Epithelial cell of prostate (primary cell): ENCODE measurements at places on chromosomes 13 and 19.

DNA sequence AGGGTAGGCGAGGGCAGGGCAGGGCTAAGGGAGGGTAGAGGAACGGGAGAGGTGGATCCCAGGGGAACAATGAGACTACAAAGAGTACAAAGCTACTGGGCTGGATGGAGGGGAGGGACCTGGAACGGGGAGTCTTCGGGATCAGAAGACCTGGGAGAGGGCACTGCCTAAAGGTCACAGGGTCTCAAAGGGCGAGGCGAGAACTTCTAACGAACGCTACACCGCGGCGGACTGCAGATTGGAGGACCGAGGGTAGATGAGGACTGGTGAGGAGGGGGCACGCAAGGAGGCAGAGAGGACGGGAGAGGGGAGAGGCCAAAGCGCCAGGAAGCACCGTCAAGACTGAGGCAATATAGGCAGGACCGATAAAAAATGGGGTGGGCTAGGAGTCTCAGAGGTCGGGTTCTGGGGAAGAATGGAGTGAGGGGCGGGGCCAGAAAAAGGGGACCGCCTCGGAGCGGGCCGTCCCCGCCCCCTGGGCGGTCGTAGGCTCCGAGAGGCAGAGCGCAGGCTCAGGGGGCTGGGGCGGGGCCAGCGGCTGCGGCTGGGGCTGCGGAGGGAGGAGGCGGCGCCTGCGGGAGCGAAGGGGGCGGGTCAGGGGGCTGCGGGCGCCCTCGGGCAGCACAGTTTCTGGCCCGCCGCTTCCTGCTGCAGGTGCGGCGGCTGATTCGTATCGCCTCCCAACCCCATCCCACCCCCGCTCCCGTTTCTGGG lies 1.3 kb upstream of the KCNC3 start:
- no peak for DNase-seq

GRCh38 chr13:54486421-54487166 lies 1458.0 kb downstream of the OLFM4 start:
- DNase-seq: no peak

DNA sequence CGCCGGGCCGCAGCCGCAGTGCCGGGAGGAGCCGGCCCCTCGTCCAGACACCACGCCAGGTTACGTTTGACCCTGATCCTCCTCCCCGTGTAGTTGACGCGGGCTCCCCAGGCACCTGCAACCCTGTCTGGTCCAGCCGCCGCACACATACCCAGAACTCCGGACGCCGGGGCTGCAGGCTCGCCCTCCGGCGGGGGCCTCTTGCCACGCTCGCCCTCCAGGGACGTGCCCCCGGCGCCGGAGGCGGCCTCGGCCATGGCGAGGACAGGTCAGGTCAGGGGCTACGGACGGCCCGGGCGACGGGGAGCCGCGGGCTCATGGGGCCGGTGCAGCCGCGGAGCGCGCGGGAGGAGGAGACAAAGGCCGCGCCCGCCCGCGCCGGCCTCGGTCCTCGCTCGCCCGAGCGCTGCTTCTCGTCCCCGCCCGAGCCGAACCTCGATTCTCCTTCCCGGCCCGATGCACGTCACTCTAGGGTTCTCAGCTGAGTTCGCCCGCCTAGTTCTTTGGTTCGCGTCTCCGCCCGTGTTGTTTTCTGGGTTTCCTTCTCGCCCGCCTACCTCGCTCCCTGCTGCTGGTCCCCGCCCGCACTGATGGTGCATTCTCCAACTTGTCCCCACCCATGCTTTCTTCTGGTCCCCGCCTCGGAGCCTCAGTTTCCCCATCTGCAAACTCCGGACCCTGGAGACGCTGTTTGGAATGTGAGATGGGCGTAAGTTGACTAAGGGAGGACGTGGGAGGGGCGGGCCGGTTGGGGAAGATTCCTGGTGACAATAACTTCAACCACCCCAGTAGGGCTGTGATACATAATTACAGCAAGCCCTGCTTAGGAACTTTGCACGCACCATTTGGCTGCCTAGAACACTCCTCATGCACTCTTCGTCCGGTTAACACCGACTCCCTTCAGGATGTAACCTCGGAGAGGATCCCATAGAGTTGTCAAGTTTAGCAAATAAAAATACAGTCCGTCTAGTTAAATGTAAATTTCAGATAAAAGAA lies at the start of gene ANO8:
ANO8 (minus strand) TSS at position 442 of the 996 bp plus-strand sequence; CDS start at position 257, 185 bp downstream.
- peak; percentile 99 for DNase-seq

GRCh38 chr13:97306645-97307044 lies 84.5 kb downstream of the MBNL2 start:
- no peak for DNase-seq

GRCh38 chr19:8167985-8168384 lies 18.6 kb upstream of the FBN3 start:
- no peak for DNase-seq

DNA sequence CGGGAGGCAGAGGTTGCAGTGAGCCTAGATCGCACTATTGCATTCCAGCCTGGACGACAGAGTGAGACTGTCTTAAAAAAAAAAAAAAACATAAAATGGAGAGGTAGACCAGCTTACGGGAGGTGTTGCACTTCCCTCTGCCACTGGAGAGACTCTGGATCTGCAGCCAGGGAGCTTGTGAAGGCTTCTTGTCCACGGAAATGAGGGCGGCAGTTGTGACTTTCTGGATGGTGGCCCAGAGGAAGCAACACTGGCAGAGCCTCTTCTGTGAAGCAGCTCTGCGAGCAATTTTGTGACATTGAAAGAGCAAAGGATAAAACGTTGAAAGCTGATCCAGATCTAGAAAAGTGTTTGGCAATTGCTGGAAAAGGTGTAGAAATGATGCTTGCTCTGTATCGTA lies 10.4 kb downstream of the SPINT2 start:
- no peak for DNase-seq

GRCh38 chr19:36482876-36483275 lies 6.5 kb downstream of the ZNF566 start:
- DNase-seq: peak; percentile 29

- DNase-seq: no peak
Measured at GRCh38 chr13:30711375-30711774, 24.0 kb upstream of the ALOX5AP start.

DNA sequence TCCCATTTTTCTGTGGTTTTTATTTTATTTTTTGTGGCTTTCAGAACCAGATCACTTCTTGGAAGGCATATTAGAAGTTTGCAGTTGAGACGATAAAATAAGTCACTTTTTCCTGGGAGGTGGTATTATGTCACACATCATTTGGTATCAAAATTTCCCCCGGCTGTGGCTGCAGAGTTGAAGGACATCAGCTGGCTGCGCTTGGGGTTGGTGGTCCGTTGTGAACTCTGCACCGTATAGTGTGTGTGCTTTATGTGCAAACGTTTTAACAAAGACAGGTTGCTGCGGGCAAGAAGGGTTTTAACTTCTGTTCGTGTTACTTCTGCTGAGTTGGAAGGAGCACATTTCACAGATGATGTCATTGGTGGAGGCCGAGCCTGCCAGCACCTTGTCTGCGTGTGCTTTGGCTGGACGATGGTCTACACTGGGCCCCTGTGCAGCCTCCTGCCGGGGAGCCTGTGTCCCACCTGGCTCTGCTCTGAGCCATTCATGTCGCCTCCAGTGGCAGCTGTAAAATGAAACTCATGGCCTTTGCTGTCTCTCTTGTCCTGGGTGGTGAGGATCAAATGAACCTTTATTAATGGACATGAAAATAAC lies 9.6 kb downstream of the ATP11A start:
- no peak for DNase-seq

GRCh38 chr13:27917121-27917947 lies 2.5 kb upstream of the PDX1 start:
- DNase-seq: no peak

GRCh38 chr19:858284-858683 lies 1.2 kb upstream of the CFD start:
- no peak for DNase-seq

GRCh38 chr13:107960301-107960700 lies 255.0 kb downstream of the LIG4 start:
- DNase-seq: no peak

DNA sequence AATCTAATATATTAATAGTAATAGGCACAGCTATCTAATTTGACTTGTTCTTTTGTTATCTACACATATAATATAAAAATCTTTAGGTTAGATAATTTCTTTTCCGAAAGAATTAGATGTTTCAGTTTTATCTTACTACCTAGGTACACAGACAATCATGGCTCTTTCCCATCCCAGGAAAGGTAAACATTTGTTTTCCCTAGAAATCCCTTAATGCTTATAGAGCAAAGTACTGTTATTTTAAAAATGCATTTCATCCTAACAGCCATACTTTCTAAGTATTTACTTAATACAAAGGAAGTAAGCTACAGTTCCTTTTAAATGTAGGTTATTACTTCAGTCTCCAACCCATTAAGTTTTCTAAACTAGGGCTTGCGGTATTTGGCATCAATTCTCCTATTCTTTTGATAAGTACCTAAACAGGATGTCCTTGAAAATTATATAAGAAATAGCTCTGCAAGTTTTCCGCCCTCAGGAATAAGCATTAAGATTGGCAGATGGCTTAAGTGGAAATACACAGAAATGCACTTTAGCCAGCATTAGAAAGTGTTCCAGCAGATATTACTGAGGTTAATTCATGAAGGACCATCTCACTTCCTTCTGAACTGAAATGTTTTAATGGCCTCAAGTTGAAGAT lies 616.2 kb upstream of the SPRY2 start:
- DNase-seq: no peak

GRCh38 chr19:33868788-33869412 lies 72.2 kb downstream of the KCTD15 start:
- DNase-seq: no peak

DNA sequence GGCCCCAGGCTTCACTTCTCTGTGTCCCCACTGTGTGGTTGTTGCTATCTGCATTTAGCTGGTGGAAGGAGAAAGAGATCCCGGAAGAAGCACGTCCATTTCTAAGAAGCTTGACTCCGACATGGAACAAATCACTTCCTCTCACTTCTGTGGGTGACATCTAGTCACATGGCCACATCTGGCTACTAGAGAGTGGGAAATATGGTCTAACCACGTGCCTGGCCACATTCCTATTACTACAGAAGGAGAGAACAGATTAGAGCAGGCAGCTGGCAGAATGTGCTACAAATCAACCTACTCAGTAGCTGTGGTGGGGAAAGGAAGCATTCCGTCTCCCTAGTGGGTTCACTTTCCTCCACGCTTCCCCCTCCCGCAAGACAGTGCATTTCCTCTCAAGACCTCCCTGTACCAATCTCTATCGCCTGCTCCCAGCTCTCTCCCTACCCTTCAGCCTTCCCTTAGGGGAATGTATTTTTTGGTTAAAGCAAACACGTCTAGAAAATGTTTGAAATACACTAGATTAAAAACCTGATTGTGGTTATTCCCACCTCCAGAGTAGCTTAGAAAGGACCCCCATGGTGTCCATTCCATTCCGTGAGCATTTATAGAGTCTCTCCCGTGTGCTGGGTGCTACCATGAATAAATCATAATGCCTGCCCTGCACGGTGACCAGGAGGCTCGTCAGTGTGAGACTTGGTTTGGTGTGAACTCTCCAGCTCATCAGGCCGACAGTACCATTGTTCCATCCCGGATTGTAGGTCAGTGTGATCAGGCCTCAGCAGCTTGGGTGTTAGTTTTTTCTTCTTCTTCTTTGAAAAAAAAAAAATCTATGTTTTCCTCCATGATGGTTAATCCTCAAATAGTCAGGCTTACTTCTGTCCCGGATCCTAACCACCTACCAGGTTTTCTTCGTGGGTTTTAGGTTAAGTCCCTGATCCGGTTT lies 8.0 kb upstream of the AMER2 start:
- no peak for DNase-seq

DNA sequence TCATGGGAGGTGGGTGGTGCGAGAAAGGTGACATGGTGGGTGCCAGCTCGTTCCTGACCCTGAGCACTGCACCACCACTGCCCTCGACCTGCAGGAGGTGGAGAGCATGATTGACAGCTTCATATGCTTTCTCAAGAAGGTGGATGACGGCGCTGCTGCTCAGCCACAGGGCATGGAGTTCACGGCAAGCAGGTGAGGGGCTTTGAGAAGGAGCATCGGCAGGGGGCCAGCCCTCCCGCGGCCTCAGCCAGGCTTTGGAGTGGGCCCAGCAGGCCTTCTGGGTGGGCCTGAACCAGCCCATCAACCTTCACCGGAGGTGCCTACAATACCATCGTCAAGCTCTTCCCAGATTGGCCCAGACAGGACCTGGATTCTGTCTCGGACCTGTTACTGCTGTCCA lies 18.9 kb upstream of the ZNF14 start:
- no peak for DNase-seq

DNA sequence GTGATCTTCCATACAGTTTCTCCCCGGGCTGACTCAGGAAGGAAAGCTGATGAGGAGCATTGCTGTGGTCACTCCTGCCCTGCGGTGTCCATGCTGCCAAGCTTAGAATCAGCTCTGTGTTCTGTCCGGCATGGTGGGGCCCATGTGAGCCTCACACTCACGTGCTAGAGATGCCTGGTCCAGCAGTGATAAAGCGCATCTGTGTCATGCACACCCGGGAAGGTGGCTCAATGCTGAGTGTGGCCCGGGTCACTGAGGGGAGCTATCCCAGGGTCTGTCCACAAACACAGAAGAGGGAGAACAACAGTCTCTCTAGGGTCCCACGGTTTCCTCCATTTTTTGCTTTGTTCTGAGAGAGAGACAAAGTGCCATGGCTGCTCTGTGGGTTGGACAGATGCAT lies 3.5 kb upstream of the LILRB1 start:
- no peak for DNase-seq

GRCh38 chr19:5001615-5002014 lies 32.7 kb downstream of the KDM4B start:
- DNase-seq: no peak

GRCh38 chr13:61927648-61928047 lies 512.0 kb upstream of the PCDH20 start:
- DNase-seq: no peak

DNA sequence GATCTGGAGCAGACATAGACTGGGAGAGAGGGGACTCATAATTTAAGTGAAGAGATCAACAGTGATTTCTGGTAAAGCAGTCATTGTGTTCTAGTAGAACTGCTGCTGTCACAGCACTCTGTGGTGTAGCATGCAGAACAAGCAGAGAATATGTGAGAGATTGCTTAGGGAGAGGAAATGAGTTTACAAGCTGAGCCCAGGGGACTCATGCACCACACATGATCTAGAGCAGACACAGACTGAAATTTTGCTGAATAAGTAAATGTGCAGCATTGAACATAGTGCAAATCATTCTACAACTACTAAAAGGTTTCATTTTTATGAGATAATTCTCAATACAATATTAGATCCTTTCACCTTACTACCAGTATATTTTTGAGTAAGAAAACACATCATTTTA lies 125.7 kb downstream of the MYO16 start:
- DNase-seq: no peak

GRCh38 chr13:37379841-37380240 lies 218.7 kb downstream of the POSTN start:
- DNase-seq: no peak

- no peak for DNase-seq
Measured at GRCh38 chr13:94996445-94996844, 284.1 kb upstream of the SOX21 start.
